ENCODE measurements at places on chromosomes 4 and X.

DNA sequence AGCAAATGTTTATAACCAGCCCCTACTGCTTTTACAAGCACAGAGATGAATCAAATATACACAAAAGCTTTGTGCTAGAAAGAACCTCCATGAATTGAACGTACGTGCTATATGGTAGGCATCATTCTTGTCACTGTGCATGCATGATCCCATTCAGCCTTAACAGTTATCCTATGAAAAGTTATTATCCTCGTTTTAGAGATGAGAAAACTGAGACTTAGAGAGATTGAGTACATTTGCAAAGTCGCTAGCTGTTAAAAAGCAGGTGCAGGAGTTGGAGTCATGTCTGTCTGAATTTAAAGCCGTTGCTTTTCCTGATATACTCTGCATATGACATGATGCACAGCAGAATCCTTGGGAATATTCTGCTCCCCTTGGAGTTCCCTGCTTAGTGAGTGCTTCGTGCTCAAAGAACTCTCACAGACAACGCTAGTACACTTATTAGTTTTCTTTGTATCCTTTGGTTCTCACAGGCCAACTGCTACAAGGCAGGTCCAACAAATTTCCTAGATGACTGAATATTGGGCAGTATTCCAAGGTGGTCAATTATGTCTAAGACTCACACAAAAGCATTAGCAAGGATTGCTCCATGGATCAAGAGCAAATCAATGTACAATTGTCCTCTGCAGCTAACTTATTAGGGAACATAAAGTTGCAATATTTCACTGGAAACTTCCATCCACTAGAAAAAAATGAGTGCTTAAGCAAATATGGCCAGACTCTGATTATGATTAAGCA is 42.8 kb upstream of the TRIM2 start:
- no peak for DNase-seq

- no peak for DNase-seq
These were observed 6.0 kb upstream of the NAF1 start for GRCh38 chr4:163172647-163173046.

- no peak for DNase-seq
These were observed 906.8 kb upstream of the NDST4 start for GRCh38 chr4:116020141-116020722.

- DNase-seq: no peak
These were observed 104.1 kb downstream of the PHOX2B start for GRCh38 chr4:41644288-41644914.

GRCh38 chr4:75477201-75477600 is 37.0 kb downstream of the RCHY1 start:
- DNase-seq: no peak
